ENCODE measurements at places on chromosomes 13 and 19. TPM values are rescaled to one million over a fixed set of nuclear protein-coding genes. Genes with fewer than 3 reads are reported as not detected.

Gene CGB2
- not detected for total RNA-seq

GRCh38 chr19:58428617-58429016 lies 11.3 kb downstream of the ZNF132 start:
- DNase-seq, result no peak

Gene RAD23A
- 62.1 TPM for total RNA-seq

Gene FAM83E
- total RNA-seq, result 1.5 TPM

GRCh38 chr13:34153428-34154180 lies 335.7 kb downstream of the RFC3 start:
- no peak for DNase-seq

Gene GAPDHS
- not detected for total RNA-seq

- DNase-seq, result peak; percentile 43
Observed at GRCh38 chr19:13154241-13154778, 4.1 kb downstream of the IER2 start.

DNA sequence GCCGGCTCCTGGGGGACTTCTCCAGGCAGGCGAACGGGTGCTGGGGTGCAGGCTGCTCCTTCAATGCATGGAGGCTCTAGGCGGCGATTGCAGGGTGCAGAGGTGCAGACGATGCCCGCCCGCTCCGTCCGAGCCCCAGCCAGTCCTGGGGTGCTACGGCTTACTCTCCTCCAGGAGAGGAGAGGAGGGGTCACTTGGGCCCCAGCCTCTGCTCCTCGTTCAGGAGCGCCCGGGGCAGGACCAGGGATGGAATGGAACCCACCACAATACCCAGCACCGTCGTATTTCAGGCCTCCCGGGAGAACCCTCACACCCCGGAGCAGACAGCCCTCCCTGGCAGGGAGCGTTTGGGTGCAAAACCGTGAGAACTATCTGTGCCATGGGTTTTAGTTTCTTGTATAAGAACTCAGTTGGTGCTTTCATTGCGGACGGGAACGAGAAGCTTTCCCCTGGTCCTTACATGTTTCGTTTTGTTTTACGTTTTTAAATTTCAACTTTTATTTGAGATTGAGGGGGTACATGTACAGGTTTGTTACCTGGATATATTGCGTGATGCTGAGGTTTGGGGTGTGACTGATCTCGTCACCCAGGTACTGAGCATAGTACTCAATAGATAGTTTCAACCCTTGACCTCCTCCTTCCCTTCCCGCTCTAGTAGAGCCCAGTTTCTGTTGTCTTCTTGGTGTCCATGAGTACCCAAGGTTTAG lies 46.8 kb downstream of the ARHGEF18 start:
- DNase-seq, result peak; percentile 30

GRCh38 chr19:10070730-10071446 lies 15.2 kb upstream of the SHFL start:
- no peak for DNase-seq

- DNase-seq, result no peak
Observed at GRCh38 chr13:47112903-47113299, 216.0 kb upstream of the HTR2A start.

DNA sequence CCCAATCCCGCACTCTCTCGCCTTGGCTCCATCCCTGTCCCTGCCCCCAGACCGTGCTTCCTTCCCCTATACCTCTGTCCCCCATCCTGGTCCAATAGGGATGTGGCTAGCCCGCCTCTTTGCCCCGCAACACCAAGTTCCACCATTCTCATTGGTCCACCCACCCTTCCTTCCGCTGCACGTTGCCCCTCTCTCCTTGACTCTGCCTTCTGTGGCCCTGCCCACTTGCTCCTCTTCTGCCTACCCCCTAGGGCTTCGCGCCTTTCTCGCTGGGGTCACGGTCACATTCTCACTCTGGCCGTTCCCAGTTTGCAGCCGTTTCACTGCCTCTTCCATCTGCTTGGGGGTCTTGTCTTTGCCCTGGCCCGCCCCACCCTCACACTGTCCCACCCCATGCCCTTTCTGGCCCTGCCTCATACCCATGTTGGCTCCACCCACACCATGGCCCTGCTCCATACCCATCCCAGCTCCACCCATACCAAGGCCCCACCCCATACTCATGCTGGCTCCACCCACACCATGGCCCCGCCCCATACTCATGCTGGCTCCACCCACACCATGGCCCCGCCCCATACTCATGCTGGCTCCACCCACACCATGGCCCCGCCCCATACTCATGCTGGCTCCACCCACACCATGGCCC lies 4.5 kb upstream of the ARHGAP45 start:
- DNase-seq, result no peak

Gene TTC9B
- 19.5 TPM for total RNA-seq

GRCh38 chr19:10681658-10682057 lies 19.6 kb upstream of the QTRT1 start:
- no peak for DNase-seq

Gene NAPSA
- 0.88 TPM for total RNA-seq

DNA sequence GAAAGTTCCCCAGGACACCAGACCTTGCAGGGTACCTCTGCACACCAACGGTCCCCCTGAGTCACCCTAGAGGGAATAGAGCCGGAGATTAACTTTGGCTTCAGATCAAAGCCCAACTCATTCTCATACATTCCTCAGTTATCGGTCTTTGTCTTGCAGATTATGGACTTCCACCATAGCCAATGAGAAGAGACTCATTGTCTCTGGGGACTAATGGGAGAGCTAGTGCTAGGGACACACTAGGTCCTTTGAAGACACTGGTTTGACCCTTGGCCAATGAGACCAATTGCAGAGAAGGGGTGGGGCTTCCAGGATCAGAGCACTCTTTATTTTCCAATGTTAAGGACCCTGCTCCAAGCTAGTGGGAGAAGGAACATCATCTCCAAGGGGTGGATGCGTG lies 6.1 kb downstream of the KLK7 start:
- DNase-seq, result no peak

DNA sequence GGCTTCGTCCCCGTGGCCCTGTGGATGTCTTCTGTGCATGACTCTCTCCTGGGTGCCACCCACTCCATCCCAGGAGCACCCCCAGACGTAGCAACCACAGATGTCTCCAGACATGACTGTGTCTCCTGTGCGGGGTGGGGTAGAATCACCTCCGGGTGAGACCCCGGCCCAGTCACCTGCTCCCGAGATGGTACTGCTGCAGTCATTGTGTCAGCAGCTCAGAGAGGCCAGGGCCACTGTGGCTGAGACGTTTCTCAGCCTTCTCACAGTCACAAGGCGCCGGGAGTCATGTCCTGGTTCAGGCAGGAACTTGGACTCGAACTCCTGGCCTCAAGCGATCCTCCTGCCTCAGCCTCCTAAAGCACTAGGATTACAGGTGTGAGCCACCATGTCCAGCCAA lies 16.6 kb downstream of the NCLN start:
- DNase-seq, result no peak

Gene ZNF525
- total RNA-seq, result 8.2 TPM

Gene TINCR
- 1.0 TPM for total RNA-seq

DNA sequence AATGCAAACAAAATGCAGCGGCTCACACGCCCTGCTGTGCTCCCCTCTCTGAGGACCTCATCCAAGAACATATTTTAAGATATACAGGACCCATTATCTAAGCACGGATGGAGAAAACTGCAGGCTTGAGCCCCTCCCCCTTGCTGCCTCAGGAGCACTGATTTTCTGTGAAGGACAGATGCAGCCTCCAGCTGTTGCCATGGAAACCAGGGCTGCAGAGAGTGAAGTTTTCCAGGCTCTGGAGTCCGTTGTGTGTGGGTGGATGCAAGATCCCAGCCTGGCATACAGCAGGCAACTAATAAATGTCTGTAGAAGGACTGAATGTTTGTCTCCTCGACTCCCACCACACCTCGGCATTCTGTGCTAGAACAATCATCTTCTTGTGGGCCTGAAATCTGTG lies 105.6 kb upstream of the PEG3 start:
- DNase-seq, result peak; percentile 30

Gene CRB3
- total RNA-seq, result not detected
